ENCODE measurements at places on chromosomes 16 and 17. TPM values are rescaled to one million over a fixed set of nuclear protein-coding genes. Genes with fewer than 3 reads are reported as not detected.

CLEC3A gene
- total RNA-seq, result not detected

TMEM98 gene
- total RNA-seq, result 41.9 TPM

C16orf54 gene
- 1.6 TPM for total RNA-seq

TBC1D3E gene
- not detected for total RNA-seq

CCL8 gene
- not detected for total RNA-seq

SLC5A11 gene
- total RNA-seq, result 0.70 TPM

SOST gene
- not detected for total RNA-seq

CHST5 gene
- 0.26 TPM for total RNA-seq

NPIPA8 gene
- total RNA-seq, result 17.2 TPM

MRPL12 gene
- total RNA-seq, result 59.8 TPM

ALOX12B gene
- 0.62 TPM for total RNA-seq

DHX40 gene
- 30.4 TPM for total RNA-seq

C17orf113 gene
- total RNA-seq, result 1.9 TPM

C16orf86 gene
- 2.7 TPM for total RNA-seq

PRR35 gene
- not detected for total RNA-seq

MARVELD3 gene
- total RNA-seq, result 12.5 TPM

PRSS36 gene
- total RNA-seq, result 1.1 TPM

JUP gene
- total RNA-seq, result 277 TPM

PITPNM3 gene
- 5.8 TPM for total RNA-seq

CTF1 gene
- 8.2 TPM for total RNA-seq

ZFHX3 gene
- total RNA-seq, result 60.8 TPM

INTS2 gene
- total RNA-seq, result 19.5 TPM

RSAD1 gene
- total RNA-seq, result 33.2 TPM

HBA1 gene
- total RNA-seq, result 82.1 TPM

FN3K gene
- 27.0 TPM for total RNA-seq

OSGIN1 gene
- 5.9 TPM for total RNA-seq

COG7 gene
- total RNA-seq, result 45.6 TPM

ARL4D gene
- 34.3 TPM for total RNA-seq

SLC13A5 gene
- not detected for total RNA-seq

RNU2-1 gene
- 1,456 TPM for total RNA-seq

All from ureter (tissue), 1 donor.